Right ventricle myocardium inferior (tissue), 1 donor: ENCODE measurements at places on chromosomes 6 and 20. TPM values are rescaled to one million over a fixed set of nuclear protein-coding genes. Genes with fewer than 3 reads are reported as not detected.

Gene BLCAP
- total RNA-seq: 92.1 TPM

Gene FRMD1
- 0.41 TPM for total RNA-seq

Gene C6orf132
- total RNA-seq: 2.0 TPM

Gene SF3B5
- 121 TPM for total RNA-seq

Gene LRRC1
- total RNA-seq: 1.1 TPM

Gene TREM2
- total RNA-seq: 0.92 TPM

Gene CDH26
- 2.3 TPM for total RNA-seq

Gene SLC44A4
- not detected for total RNA-seq

Gene POLR3F
- total RNA-seq: 7.7 TPM

Gene PRL
- not detected for total RNA-seq

Gene DEFB110
- not detected for total RNA-seq

Gene PXDC1
- total RNA-seq: 29.7 TPM

Gene NOTCH4
- 24.4 TPM for total RNA-seq

Gene SLC35D3
- not detected for total RNA-seq

Gene GPANK1
- total RNA-seq: 17.1 TPM

Gene DDX43
- 0.68 TPM for total RNA-seq

Gene MOCS1
- total RNA-seq: 27.2 TPM

- DNase-seq: no peak
These were observed 75.9 kb downstream of the PLCG1 start for GRCh38 chr20:41213150-41213820.

GRCh38 chr20:43065299-43065698 is 124.4 kb downstream of the PTPRT start:
- DNase-seq: no peak

DNA sequence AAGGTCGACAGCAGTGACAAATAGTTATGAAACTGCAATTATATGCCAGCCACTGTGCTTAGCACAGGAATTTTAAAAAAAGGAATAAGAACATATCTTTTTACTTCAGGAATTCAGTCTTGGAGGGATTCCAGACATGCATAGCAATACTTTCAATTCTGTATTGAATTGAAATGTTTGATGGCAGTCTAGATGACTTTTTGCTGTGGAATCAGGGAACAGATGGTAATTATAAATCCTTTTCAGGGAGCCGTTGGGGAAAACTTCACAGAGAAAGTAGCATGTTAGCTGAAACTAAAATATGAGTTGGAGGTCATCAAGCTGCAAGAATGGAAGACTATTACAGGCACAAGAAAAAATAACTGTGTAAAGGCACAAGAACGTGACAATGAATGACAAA is 74.8 kb downstream of the IMPG1 start:
- DNase-seq: no peak

GRCh38 chr6:134683783-134684422 is 266.0 kb downstream of the ALDH8A1 start:
- no peak for DNase-seq

GRCh38 chr6:139833592-139833991 is 459.1 kb upstream of the CITED2 start:
- no peak for DNase-seq

DNA sequence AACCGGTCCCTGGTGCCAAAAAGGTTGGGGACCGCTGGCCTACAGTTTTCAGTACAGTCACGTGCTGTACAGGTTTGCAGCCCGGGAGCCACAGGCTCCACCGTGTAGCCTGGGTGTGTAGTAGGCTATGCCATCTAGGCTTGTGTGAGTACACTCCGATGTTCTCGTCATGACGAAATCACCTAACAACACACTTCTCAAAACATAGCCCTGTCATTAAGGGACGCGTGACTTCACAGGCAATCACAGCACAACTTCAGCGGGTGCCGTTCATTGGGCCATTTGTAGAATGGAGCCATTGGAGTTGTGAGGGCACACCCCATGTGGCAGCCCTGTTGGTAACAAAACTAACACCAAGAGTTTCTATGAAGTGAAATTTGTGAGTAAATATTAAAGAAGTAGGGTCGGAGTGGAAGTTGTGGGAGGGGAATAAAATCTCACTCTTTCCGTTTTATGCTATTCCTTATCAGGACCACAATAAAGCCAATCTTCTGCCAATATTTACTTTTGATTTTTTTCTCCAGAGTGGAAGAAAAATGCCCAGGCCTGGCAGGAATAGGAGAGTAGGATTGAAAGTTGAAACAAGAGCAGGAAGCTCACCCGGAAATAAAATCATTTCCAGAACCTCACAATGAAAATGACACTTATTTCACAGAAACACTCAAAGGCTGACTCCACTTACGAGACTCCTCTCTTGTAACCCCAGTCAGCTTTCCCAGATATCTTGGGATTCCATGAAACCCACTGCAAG is 63.7 kb upstream of the PTPN1 start:
- no peak for DNase-seq

DNA sequence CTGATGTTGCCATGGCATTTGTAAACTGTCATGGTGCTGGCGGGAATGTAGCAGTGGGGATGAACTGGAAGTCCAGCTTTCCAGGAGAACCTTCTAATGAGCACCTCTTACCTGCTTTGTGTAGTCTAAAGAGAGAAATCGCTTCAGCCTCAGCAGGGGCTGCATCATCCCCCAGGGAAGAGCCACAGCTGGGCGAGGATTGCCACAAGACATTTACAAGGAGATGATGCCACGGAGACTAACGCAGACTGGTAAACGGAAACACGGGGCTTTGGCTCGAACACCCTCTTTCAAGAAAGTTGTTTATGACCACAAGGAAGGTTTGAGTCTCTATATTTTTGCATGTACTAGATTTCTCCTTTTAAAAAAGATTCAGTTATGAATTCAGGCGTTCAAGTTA is 72.9 kb downstream of the CDH26 start:
- DNase-seq: no peak

DNA sequence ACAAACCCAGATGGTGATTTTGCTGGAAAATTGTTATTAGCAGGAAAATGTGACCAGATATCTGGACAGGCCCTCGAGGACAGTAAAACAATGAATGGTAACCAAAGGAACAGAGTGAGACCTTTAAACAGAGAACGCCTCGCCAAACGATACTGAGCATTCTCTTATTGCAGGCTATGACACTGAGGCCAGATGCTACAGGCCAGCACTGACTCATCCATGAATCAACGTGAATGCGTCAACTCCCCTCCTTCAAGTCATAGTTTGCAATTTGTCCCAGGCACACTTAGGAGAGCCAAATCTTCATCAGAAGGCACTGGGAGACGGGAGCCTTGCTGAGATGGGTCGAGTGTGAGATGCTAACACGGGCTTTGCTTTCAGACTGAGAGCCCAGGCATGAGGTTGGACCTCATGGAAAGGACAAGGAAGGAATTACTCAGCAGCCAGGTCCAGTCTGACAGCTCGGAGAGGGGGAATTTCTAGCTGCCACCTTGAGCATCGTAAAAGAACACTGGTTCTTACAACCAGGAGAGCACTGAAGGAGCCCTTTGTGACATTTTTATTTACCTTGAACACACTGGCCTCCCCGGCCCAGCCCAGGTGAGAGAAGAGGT is 60.7 kb downstream of the BMP7 start:
- no peak for DNase-seq

- DNase-seq: no peak
These were observed 118.4 kb downstream of the MYLK4 start for GRCh38 chr6:2632368-2632767.

- DNase-seq: no peak
These were observed 22.7 kb upstream of the TMEM181 start for GRCh38 chr6:158536891-158537798.

- no peak for DNase-seq
These were observed 13.2 kb upstream of the TFB1M start for GRCh38 chr6:155327326-155328073.

DNA sequence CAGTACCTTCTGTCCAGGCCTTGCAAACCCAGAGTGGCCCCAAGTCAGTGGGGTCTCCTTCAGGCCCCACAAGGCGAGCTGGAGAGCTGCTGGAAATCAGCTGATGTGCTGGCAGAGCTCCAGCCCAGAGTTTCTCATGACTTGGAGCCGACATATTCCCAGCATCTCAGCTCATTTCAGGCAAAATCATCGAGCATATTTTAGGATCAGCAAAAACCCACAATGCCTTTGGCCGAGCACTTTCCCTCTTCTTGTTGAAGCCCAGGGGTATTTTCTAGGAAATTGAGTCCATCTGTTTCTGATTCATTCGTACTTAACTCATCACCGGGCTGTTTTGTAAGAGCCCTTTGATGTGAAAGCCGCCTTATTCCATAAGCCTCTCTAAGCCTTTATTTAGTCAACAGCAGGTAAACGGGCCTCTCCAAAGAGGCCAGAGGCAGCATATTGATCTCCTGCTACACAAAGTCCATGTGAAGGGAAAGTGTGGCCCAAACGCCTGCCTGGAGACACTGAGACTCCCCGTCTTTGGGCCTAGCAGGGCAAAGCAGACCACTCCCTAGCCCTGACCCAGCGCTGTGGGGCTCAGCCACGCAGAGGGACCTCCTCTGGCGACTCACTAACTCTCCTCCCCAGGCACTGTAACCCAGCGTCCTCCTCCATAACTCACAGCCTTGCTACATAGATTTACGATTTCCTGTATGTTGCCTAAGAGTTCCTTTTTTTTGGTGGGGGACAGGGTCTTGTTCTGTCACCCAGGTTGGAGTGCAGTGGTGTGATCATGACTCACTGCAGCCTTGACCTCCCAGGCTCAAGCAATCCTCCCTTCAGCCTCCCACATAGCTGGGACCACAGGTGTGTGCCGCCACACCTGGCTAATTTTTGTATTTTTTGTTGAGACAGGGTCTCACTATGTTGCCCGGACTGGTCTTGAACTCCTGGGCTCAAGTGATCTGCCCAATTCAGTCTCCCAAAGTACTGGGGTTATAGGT is 12.1 kb upstream of the C20orf203 start:
- no peak for DNase-seq

GRCh38 chr20:33992145-33992922 is 1.4 kb upstream of the RALY start:
- DNase-seq: no peak

DNA sequence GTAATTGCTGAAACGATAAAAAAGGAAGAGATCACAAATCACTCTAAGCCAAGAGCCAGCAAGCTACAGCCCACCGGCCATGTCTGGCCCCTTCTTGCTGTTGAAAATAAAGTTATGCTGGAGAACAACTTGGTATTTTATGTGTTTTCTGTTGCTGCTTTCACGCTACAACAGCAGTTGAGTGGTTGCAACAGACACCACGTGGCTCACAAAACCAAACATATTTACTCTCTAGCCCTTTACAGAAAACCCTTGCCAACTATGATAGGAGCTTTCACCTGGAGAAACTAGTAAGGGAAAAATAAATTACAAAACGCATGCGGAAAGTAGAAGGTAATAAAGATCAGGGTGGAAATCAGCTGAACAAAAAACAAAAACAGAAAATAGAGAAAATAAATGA is 41.1 kb upstream of the SLCO4A1 start:
- DNase-seq: no peak

DNA sequence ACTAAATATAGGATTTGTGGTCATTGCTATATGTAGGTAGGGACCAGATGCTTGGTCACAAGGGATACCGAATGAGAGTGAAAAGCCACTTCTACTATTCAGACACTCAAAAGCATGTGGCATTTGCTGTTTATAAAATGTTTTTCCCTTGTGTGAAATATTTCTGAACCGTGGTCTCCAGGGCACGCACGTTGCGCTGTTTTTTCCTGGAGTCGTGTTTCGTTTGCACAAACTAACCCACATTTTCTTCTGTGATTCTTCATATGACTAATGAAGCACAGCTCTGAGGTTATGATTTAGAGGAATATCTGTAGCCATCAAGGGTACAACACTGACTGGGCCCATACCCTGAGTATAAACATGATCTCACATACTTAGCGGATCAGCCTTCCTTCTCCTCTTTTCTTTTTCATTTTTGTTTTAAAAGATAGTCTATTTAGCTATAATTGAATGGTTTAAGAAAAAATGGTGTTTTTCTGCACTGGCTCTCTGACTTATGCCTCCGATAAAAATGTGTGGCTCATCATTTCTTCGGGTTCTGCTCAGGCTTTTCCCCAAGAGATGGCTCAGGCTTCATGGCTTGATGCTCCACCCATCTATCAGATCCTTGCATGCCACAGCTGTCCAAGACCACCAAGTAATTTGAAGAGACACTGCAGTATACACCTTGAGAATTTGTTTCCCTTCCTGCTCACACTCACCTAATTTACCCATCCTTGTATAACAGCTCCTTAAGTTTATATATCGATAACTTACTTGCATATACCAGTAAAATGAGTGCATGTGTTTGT is 59.9 kb upstream of the HBS1L start:
- DNase-seq: no peak

DNA sequence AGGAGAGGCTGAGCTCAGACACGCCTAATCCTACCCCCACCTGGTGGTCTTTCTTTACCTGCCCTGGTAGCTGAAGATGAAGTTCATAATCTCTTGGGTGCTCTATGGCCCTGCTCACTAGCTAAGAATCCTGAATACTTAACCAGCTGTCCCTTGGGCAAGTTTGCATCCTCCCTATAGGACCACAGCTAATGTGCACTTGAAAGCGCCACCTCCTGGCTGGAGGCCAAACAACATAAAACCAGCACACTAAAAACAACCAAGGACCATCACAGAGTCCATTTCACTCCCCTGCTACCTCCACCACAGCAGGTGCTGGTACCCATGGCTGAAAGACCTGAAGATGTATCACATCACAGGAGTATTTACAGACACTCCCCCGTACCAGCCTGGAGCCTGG is 155.5 kb upstream of the SLC24A3 start:
- no peak for DNase-seq

- no peak for DNase-seq
These were observed 88.5 kb downstream of the LY86 start for GRCh38 chr6:6676910-6677441.

- DNase-seq: no peak
These were observed 13.7 kb upstream of the PAK5 start for GRCh38 chr20:9852566-9852965.

DNA sequence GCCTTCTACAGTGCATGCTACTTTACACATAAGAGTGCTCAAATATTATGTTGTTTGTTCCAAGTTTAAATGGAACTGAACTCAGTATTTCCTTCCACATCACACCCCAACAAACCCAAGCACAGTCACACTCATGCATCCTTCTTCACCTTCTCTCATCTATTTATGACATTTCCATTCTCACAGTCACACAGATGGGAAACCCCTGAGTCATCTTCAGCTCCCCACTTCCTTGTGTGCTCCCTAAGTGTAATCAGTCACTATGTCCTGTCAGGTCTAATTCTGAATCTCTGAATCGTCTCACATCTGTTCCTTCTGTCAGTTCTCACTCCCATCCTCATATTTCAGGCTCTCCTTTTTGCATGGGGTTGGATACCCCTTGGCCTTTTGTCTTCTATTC is 96.0 kb downstream of the RIMS1 start:
- no peak for DNase-seq

- DNase-seq: no peak
These were observed 313.4 kb upstream of the MOCS1 start for GRCh38 chr6:40247516-40248115.

DNA sequence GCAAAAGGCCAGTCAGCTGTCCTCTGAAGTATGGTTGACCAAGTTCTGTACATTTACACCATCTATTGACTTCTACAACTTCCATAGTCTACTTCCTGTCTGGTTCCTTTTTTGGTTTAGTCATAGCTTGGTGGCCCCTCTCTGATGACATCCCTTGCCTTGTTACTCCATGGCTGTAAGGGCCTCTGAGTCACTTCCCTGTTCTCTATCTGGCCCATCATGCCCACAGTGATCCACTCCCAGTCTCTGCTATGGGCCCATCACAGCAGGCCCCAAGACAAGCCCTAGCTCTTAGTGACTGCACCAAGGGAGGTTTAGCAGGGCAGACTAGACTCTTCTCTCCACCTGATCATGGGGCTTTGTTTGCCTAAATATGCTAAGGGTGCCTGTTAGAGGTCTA is 441.6 kb downstream of the HACE1 start:
- DNase-seq: no peak
